ENCODE measurements at places on chromosomes 11 and 22.

GRCh38 chr11:11016943-11017342, 159.1 kb upstream of the ZBED5 start:
- no peak for DNase-seq

DNA sequence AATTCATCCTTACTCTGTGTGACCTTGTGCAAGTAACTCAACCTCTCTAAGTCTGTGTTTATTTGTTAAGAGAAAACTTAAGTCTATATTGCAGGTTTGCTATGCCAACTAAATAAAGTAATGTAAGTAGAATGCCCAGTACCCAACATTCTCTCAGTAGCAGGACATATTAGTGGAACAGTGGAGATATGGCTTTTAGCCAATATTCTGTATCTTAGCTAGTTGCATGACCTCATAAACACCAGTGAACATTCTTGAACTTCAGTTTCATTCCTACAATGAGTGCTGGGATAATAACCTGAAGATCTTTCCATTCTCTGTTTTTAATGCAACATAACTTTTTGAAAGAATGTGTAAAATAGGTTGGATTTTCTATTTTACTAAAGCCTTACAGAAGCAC, 77.0 kb downstream of the RAB38 start:
- DNase-seq, result no peak

- no peak for DNase-seq
These were observed 70.3 kb downstream of the TNRC6B start for GRCh38 chr22:40247976-40248375.

GRCh38 chr22:32281072-32281471, 25.9 kb upstream of the SLC5A4 start:
- no peak for DNase-seq

DNA sequence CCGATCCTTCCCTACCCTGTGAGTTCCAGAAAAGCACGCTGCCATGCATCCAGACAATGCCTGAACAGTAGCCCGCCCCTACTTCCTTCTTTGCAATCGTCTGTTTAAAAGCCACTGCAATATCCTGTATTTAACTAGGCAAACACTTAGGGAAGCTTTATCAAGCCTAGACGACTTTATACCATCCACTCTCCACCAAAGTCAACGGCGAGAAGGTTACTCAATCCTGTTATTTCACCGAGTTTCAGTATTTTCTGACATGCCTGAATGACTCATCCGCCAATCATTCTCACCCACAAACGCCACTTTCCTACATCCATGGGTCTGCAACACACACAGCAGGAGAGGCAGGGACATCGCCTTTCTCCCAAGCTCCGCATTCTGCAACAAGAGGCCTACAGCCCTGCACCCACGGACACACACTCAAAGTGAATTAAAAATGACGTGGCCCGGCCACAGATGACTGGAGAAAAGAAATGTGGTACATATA, 9.3 kb downstream of the CELSR1 start:
- DNase-seq, result no peak

DNA sequence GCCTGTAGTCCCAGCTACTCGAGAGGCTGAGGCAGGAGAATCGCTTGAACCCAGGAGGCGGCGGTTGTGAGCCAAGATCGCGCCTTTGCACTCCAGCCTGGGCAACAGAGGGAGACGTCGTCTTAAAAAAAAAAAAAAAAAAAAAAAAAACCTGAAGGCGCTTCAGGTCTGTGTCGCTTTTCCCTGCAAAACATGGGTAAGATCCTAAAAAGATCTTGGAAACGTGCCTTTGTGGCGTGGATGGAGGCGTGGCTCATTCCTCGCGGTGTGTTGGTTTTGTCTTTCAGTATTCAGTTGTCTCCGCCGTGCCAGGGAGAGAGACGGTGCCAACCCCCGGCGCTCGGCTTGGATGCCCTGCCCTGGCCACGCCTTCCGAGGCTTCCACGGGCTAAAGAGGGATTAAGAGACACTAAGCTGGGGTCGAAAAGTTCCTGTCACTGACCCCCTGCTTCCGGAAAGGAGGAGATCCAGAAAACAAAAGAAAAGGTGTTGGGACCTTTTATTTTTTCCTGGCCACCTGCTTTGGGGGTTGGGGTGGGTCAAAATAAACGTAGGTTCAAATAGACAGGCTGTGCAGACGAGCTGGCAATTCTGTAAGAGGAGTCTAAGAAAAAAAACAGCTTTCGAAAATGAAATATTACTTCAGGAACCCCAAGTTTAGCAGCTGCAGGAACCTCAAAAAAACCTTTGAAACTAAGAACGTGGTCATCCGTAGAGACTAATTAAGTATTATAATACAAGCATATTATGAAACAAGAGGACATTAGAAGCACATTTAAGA, 1.1 kb upstream of the SLC35F2 start:
- DNase-seq, result no peak

DNA sequence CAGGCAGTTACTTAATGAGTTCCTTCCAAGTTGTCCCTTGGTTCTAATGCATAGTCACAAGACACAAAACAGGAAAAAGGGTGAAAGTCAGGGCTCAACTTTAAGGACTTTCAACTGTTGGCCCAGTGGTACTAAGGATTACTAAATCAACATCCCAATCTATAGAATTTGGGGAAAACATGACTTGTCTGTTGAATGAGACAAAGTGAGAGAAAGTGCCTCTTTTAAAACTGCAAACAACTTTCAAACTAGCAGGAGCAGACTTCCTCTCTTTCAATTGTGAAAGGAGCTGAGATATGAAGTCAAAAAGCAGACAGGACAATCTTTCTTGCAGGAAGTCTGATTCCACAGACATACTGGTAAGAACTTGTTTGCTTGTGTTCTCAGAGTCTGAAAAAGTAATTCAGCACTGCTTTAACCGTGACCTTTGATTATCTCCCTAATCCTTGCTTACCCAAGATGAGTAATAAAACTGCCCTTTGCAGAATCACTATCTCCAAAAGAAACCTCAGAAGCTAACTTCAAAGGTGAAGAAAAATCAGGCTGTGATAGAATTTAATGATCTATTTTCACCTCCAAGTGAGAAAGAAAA, 960.7 kb upstream of the RAG2 start:
- no peak for DNase-seq

GRCh38 chr11:125167954-125168835, 3.6 kb downstream of the PKNOX2 start:
- DNase-seq, result no peak

GRCh38 chr11:115409116-115409670, 95.0 kb downstream of the CADM1 start:
- DNase-seq, result no peak

GRCh38 chr11:326592-326841, 5.9 kb upstream of the IFITM3 start:
- DNase-seq, result no peak

GRCh38 chr11:27651711-27652110, 48.5 kb downstream of the BDNF start:
- peak; percentile 12 for DNase-seq

GRCh38 chr11:74637700-74638099, 45.3 kb downstream of the POLD3 start:
- DNase-seq, result no peak

DNA sequence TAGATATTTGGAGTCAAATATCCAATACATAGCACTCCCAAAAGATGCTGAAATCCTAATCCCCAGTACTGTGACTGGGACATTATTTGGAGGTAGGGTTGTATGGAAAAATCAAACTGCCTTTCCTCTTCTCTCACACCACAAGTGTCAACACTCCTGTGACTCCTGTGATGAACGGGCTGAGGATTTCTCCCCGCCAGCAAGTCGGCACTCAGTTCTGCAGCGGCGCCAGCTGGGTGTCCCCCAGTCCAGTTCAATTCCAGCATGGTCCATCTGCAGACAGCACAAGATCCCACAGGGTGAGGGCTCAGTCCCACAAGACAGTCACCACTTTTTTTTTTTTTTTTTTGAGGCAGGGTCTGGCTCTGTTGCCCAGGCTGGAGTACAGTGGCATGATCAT, 4.3 kb upstream of the PARVB start:
- DNase-seq, result no peak
